Dermis microvascular lymphatic vessel endothelial cell (primary cell): ENCODE measurements at places on chromosomes 5 and 9.

DNA sequence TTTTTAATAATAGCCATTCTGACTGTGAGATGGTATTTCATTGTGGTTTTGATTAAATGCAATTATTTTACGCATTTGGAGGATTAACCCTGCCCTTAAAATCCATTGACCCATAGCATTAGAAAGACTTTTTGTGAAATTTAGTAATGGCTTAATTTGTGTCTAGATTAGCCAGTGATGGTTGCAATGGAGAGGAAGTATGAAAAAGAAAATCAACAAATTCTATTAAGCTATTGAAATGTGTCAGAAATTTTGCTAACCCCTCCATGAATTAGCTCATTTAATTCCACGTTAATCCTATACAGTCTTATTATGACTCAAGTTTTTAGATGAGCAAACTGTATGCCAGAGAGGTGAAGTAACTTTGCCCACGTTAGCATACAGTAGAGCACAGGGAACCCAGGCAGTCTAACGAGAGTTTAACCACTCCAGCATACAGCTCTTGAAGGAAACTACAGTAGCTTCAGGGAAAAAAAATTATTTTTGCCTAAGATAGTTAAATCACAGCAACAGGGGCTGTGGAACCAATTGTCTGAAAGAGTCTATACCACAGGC, 158.2 kb upstream of the PPP2R2B start:
- no peak for DNase-seq

DNA sequence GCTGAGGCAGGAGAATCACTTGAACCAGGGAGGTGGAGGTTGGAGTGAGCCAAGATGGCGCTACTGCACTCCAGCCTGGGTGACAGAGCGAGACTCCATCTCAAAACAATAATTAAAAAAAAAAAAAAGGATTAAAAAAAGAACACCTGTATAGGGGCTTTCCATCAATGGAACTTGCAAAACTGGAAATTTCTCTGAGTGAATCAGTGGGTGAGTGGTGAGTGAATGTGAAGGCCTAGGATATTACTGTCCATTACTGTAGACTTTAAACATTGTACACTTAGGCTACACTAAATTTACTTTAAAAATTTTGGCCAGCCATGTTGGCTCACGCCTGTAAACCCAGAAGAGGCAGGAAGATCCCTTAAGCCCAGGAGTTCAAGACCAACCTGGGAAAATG, 5.7 kb upstream of the RARS1 start:
- DNase-seq = no peak

- DNase-seq = no peak
Observed at GRCh38 chr5:143201589-143201988, 201.9 kb downstream of the NR3C1 start.

DNA sequence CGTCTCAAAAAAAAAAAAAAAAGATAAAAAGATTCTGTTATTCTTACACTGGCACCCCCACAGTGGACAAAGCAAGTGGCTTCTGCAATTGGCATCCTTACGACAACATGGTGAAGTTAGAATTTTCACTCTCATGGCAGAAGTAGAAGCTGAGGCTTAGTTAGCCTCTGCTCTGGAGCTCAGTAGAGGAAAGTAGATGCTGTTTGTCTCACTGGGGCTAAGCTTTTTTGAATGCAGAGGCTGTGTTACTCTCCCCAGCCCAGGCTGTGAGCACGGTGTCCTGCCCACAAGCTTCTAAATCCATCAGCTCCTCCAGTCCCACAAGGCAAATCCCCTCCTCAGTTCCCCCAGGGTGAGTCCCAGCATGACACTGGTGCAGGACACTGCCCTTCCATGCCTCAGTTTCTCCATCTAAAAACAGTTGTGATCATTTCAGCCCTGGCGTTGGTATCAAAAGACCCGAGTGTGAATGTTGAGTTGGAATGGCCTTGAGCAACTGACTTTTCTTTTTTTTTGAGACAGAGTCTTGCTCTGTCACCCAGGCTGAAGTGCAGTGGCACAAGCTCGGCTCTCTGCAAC, 22.6 kb upstream of the PHF19 start:
- no peak for DNase-seq

DNA sequence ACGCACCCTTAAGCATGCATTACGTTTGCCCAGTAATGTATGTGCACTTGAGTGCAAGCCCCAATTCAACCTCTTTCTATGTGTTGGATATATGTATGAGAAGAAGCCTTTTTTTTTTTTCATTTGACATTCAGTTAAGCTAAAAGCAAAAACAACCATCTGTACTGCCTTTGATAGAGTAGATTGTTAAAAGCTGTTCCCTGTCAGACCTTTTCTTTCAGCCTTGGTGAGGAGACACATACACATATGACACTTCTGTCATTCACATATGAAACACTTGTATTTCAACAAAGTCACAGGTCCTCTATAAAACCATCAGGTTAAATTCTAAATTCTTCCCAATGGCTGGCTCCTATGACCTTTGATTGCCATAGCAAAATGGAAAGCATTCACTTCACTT, 40.2 kb upstream of the STARD4 start:
- no peak for DNase-seq

DNA sequence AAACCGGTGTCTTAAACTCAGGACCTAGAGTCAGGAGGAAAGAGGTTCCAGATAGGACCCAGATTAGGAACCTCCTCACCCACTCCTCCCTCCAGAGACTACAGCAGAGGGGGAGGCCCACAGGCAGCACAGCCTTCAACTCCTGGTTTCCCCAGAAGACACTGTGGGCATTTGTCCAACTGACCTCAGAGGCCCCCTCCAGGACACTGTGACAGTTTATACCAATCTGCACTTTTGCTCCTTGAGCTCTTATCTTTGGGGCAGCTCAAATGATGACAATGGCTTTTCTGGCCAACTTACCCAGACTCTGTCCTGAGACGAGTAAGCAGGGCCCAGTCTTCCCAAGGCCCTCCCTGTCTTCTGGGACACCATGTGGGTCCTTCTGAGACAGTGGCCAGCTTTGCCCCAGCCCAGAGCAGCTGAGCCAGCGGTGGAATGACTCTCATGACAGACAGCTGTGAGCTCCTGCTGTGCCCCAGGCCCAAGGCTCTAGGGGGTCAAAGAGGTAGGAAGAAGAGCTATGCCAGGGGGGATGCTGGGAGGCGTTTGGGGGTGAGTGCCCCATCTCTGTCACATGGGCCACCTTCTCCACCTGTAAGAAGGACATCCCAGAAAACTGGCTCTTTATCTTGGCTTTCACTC, 14.3 kb downstream of the OR2V2 start:
- no peak for DNase-seq

- DNase-seq = no peak
Observed at GRCh38 chr9:6239694-6240093, 24.1 kb downstream of the IL33 start.

DNA sequence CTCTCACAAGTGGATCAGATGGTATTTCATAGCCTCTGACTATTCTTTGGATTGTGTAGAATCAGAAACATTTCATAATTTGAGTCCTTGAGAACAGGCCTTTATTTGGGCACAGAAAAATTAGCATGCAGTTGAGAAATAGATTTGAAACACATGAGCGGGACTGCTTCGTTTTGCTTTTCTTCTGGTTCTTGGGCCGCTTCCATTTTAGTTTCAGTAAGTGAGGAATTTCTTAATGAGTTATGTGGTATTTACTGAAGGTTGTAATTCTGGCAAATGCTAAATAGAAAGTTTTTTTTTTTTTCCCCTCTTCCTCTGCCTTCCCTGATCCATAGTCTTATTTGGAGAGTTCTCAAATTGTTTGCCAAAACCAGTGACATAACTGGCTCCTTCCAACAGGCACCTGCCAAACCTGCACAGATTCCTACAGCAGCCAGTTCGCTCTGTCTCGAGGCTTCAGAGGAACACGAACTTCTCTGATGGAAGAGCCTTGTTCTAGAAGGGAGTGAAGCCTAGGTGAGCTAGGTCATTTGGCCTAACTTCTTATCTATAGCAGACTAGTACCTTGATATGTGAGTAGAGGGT, 71.2 kb upstream of the SLC28A3 start:
- no peak for DNase-seq

DNA sequence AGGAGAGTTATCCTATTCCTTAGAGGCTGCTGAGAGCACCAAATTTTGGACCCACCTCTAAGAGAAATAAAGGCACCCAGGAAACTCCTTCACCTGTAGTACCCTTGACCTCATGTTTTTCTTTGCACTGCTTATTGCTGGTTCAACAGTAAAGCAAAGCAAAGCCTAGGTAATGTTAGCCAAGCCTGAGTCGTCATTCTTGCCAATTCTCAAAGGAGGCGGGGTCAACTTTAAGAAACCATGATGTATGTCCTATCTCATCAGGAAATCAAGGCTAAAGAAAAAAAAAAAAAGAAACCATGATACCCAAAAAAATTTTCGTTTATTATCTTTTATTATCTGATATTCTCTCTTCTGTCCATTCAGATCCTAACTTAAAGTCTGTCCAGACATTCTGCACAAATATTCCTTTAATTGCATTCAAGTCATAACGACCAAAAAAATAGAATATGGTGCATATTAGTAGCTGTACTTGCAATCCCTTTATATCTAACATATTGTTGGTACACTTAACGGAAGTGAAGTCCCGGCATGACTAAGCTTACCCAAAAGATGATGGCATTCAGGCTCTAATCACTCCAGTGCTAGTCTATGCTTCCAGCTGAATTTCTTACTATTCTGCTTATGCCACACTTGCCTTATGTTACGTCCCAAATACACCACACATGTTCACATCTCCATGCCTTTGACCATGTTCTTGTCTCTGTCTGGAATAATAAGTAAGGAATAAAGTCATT, 1.8 kb downstream of the AUH start:
- DNase-seq = no peak

- DNase-seq = no peak
Observed at GRCh38 chr5:72281764-72282499, 38.1 kb downstream of the MRPS27 start.

- DNase-seq = no peak
Observed at GRCh38 chr9:91073049-91073810, 271.6 kb downstream of the SYK start.

- DNase-seq = no peak
Observed at GRCh38 chr9:98191181-98191608, 1.2 kb downstream of the CORO2A start.

DNA sequence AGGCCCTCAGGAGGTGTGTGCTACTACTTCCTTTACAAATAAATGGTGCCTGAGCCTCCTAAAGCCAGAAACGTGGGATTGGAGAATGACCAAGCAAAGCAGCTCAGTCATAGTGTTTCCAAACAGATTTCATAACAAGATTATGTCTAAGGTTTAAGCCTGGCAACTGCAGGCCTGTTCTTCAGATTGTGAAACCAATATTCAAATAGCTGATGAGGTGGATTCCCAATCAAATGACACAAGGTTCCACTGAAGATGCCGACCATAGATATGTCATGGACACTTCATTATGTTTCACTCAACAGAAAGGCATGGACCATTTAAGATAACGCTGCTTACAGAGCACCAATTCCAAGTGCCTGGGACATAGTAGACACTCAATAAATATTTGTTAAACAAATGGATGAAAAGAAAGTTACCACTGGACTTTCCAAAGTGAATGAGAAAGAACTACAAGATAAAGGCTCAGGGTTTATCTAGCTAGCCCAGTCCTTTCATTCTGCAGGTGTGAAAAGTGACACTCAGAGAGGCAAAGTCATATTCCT, 189.5 kb downstream of the ACTL7B start:
- no peak for DNase-seq

DNA sequence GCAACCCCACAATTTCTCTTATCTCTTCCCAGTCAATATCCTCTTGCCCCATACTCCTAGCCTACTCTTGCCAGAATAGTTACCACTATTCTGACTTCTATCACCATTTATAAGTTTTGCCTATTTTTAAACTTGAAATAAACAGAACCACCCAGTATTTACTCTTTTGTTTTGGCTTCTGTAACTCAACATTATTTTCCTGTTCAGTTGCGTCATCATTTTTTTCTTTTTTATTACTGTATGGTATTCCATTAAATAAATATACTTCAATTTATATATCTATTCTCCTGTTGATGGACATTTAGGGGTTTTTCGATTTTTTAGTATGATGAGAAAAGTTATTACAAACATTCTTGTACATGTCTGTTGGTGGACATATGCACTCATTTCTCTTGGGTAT, 62.6 kb upstream of the ERBIN start:
- DNase-seq = no peak

DNA sequence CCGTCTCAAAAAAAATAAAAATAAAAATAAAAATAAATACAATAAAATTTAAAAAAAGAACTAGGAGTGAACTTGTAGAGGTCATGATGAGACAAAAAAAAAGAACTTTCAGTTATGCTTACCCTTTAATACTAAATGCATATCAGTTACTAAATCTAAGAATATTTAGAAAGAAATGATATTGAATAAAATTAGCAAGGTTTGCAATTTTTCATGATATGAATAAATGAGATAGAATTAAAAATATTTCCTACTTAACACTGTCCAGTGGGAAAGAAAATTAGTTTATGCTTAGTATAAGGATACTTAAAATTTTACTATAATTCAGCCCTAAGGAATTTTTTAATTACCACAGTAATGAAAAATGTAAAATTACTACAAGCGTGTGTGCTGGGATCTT, 132.4 kb downstream of the TLE1 start:
- DNase-seq = no peak

DNA sequence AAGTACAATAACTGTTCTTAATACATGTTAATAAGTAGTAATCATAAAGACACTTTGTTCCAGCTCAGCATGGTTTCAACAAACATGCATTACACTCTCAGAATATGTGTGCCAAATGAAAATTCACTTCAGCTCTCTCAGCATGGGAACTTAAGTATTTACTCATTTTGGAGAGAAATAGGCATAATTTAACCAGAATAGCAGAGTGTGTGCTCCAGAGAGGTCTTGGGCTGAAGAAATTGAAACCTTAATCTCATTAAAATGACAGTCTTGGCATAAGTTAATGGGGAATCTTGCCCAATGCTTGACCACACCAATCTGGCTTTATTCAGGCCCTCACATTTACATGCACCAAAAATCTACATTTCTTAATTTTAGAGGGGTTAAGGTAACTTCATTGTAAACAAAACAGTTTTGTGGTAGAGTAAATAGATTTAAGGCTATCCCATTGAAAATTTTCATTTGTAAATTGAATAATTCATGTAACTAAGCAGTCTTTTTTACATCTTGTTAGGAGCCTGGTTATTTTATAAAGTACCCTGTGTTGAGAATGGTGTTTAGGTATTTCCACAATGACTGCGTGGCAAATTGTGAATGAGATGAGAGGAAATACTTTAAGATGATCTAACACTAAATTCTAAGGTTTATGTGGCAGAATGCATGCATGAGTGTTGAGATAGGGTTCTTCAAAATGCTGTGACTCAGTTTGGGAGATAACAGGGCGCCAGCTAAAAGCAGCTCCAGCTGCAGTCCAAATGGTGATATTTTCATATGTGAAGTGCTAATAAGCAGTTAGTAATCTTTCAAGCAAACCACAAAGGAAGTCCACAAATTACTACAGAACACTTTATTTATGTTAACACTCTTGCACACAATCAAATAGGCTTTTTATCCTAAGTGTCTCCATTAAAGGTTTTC, 11.3 kb upstream of the LOX start:
- no peak for DNase-seq
